Stimulated activated CD4-positive, alpha-beta T cell treated with anti-CD3 and anti-CD28 coated beads, Interleukin-15, amount 100 ng/mL, for 1 hour (primary cell): ENCODE measurements at places on chromosomes 3 and 15.

DNA sequence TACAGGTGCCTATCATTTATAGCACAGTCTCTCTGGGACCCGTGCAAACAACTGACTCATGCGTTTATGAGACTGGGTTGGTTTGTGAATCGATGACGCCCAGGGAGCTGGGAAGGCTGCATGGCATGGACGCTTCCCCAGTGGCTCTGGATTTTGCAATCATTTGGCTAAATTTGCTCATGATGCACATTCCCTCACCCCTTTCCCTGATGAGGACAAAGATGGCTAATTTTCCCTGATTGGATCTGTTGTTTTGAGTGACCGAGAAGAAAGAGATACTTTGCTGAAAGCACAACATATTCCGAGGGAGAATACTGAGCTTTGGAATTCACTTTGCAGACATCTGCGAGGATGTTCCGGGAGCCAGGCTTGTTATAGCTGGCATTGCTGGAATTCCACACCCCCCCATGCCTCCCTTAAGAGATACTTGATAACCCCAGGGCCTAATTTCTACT is 51.1 kb downstream of the CGNL1 start:
- DNase-seq = no peak

DNA sequence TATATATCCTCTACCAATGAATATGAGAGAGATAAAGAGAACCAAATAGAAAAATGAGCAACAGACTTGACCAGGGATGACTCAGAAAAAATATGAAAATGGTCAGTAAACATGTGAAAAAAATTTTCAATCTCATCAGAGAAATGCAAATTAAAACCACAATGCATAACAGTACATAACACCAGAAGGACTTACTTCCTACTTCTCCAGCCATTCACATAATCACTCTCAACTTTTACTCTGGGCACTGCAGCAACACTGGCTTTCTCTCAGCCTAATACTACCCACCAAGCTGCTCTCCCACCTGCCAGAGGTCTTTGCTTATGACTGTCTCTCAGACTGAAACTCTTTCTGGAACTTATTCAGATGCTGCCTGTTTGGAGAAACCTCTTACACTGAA is 49.4 kb downstream of the DPH6 start:
- DNase-seq = no peak

DNA sequence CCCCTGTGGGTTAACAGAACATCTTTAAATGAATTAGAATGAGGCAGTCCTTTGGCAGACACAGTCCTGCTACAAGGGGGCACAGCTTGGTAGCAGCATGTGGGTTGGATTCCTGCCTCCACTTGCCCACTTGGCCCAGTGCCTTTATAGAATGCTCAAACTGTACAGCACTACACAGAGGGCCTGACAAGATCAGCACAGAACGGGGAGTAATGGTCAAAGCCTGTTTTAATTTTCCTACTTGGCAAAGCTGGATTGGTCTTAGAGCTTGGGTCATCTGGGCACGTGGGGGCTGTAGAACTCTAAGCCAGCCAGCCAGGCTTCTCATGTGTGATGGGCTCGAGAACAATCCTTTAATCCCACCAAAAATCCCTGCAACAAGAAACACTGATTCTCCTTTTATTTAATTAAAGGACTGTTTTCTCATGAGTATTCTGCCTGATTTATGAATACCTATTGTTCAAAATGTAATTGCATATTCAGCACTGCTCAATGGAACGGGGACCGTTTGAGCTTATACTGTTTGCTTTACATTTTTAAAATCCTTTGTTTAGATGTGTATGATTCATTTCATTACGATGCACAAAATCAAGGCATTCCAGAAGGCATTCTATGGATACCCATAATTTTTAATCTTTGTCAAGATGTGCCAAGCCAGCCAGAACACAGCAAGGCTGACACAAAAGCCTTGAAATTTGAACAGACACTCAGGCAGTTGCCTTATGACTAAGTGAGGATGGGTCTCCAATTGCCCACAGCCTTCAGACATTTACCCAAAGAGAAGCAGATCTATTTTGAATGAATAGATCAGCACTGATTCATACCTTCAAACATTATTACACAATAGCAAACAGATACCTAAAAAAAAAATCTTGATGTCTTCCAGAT is 249.3 kb upstream of the TGFBR2 start:
- DNase-seq = no peak

- no peak for DNase-seq
Measured at GRCh38 chr3:9067352-9067975, 104.2 kb upstream of the RAD18 start.

GRCh38 chr3:14119651-14120050 is 5.0 kb downstream of the CHCHD4 start:
- no peak for DNase-seq

DNA sequence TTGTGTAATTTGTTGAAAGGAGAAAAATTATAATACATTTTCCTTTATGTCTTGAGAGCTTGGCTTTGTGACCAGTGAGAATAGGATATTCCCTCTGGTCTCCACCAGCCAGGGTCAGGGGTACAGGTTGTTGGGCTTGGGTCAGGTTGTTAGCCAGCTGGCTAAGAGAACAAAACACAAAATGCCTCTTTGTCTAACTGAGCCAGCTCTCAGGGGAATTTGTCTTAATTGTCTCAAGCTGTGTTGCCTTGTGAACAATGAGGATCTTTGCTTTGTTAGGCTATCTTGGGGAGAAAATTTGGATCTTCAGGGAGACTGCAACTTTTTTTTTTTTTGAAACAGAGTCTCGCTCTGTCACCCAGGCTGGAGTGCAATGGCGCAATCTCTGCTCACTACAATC is 17.7 kb upstream of the GK5 start:
- no peak for DNase-seq

GRCh38 chr3:119829420-119829819 is 47.5 kb downstream of the NR1I2 start:
- no peak for DNase-seq

GRCh38 chr15:101309436-101310160 is 14.6 kb upstream of the SNRPA1 start:
- no peak for DNase-seq

GRCh38 chr3:134666466-134666865 is 15.6 kb upstream of the KY start:
- DNase-seq = no peak

DNA sequence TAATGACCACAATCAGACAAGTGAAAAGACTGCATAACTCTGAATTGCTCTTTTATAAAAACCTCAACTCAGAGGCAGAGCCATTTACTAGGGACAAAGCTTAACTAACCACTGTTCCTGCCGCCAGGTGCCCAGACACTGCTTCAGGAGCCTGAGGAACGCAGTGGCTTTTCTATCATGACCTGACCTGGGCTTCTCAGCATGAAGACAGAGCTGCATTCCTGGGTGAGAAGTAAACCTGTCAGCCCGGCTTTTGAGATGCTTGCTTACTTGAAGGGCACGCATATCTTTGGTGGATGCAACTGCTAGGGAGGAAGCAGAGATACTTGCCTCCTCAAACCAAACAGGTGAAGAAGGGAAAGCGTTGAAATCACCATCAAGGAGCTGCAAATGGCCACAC is 7.9 kb downstream of the LRRC31 start:
- no peak for DNase-seq

DNA sequence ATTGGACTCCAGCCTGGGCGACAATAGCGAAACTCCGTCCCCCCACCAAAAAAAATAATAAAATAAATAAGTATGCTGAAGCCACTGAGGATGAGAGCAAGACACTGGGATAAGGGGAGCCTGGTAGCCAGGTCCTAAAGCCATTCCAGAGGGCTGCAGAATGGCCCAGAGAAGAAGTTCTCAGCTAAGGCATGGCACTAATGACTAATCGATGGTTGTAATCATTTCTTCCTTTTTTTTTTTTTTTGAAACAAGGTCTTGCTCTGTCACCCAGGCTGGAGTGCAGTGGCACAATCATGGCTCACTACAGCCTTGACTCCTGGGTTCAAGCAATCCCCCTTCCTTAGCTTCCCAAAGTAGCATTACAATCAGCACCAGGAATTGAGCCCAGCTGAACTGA is 25.6 kb upstream of the ZNF774 start:
- no peak for DNase-seq

DNA sequence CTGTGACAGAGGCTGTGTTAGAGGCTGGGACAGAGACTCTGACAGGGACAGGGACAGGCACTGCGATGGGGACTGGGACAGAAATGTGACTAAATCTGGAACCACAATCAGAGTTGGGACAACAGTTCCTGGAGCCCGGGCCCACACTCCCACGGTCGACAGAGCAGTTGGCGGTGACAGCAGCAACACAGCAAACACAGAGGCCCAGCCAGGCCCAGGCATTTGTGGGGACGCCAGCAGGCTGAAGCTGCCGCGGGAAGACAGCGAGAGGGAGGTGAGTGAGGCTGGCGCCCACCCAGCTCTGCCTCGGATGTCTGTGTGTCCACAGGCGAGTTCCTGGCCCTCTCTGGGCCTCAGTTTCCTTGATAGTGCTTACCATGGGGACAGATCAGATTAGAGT is 9.3 kb upstream of the HCN4 start:
- no peak for DNase-seq
